DMS79 treated with DMSO at 0.1 percent for 48 hours (cell line): ENCODE measurements at places on chromosomes 11 and 22.

- no peak for DNase-seq
Measured at GRCh38 chr22:37604875-37605274, 3.8 kb upstream of the GGA1 start.

DNA sequence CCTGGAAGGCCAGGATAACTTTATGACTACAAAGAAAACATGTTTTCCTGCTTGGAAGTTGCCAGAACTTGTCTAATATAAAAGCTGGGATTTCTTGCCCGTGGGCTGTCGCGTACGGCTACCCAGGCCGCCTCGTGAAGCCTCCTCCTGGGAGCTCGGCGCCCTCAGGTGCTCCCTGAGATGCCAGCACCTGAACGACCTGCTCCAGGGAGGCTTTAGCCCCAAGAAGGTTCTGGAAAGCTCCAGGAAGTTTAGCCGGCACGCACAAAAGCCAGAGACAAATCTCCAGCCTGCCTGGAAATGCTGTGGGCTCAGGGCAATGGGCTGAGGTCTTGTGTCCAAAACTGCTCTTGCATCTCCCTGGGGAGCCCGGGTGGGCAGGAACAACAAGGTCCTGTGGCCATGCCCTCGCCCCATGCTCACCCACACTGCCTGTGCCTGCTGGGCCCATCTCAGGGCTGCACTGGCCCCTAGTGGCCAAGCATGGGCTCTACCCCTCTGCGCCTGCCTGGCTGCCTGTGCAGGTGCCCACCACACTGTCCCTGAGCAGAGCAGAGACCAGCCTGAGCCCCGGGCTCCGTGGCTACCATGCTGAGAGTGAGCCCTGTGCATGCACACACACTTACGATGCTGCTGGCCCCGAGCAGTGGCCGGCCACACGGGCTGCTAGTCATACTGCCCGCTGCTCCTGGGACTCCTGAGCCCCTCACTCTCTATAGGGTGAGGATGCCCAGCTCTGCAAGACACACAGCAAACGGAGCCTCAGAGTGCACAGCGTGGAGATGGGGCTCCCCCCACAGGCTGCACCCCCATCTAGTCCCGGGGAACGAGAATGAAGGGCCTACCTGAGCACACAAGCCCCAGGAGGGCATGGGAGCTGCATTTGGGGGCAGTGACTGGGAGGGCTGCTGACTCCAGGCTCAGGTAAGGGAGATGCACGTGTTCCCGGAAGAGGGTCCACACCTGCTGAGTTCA is 4.9 kb upstream of the CELSR1 start:
- peak; percentile 17 for DNase-seq

- peak; percentile 71 for DNase-seq
Measured at GRCh38 chr11:126153972-126154371, 57.5 kb downstream of the RPUSD4 start.

DNA sequence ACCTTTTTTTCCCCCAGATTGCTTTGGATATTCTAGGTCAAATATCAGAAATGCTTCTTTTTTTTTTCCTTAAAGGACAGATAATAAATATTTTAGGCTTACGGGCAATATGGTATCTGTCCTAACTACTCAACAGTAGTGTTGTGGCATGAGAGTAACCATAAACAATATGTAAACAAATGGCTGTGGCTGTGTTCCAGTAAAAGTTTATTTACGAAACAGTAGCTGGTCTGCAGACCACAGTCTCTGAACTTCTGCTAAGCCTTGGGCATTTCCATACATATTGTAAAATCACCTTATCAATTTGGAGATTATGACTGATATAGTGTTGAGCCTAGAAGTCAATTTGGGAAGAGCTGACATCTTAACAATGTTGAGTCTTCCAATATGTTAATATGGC is 139.0 kb upstream of the PITPNB start:
- no peak for DNase-seq

DNA sequence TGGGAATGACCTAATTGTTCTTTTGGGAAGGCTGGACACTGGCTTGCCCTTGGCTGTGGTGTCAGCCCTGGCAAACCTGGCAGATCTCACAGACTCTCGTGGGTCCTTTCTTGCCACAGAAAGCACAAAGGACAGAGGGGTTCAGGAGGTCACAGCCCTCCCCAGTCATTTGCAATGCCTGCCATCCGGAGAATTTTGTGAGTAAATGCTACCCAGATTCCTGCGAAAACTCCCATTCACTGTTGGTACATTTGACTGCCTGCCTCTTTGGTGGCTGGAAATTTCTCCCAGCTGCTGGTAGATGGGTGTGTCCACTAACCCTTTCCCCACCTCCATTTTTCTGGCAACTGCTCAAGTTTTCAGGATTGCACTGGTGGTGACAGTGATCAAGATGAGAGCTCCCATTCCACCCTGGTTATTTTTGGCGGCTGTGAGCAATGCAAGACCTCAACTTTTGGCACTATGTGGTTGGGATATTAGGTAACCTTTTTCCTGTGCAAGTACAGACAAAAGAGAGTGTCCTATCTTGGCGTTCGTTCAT is 155.7 kb downstream of the NAV2 start:
- peak; percentile 82 for DNase-seq

- no peak for DNase-seq
Measured at GRCh38 chr11:128412847-128413791, 174.2 kb downstream of the ETS1 start.
